Cardiac muscle cell (in vitro differentiated cells and primary cell): ENCODE measurements at places on chromosomes 12 and 14. TPM values are rescaled to one million over a fixed set of nuclear protein-coding genes. Genes with fewer than 3 reads are reported as not detected.

Gene KRT6C
- total RNA-seq = not detected in 2 replicates

Gene ARMH4
- total RNA-seq = 28.5 and 64.6 TPM in 2 replicates

Gene RAB35
- 27.5 and 33.4 TPM in 2 replicates for total RNA-seq

Gene CIROP
- total RNA-seq = 0.15 TPM in 1 of 2 replicates, not detected in the other

Gene SSPN
- 4.0 and 9.2 TPM in 2 replicates for total RNA-seq

Gene MYF6
- not detected in 2 replicates for total RNA-seq

Gene E2F7
- 1.4 and 3.7 TPM in 2 replicates for total RNA-seq

Gene ZNF385A
- total RNA-seq = 13.0 and 20.0 TPM in 2 replicates

Gene C14orf132
- 11.9 and 13.9 TPM in 2 replicates for total RNA-seq

Gene TMEM63C
- 0.36 and 0.74 TPM in 2 replicates for total RNA-seq

Gene HOXC12
- not detected in 2 replicates for total RNA-seq

Gene PROX2
- not detected in 2 replicates for total RNA-seq

Gene TEX22
- 2.5 and 3.7 TPM in 2 replicates for total RNA-seq
